ENCODE measurements at places on chromosomes 12 and 14. TPM values are rescaled to one million over a fixed set of nuclear protein-coding genes. Genes with fewer than 3 reads are reported as not detected.

DNA sequence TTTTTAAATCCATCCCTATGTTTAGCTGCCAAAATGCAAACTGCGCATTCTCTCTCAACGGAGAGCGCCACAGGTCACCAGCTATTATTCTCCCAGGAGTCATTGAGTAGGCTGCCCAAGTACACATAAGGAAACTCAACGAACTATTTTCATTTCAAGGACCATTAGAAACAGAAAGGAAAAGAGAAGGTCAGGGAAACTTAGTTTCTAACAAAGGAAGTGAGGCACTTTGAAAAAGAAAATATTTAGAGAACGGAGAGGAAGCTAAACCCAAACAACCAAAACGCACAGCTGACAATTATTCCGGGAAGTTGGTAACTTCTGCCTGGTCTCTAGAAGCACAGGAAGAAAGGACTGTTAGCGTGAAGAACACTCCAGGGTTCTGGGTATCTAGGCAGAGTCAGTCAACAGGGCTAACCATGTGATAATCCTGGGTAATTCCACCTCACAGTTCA lies 23.5 kb downstream of the GPHB5 start:
- no peak for DNase-seq

DNA sequence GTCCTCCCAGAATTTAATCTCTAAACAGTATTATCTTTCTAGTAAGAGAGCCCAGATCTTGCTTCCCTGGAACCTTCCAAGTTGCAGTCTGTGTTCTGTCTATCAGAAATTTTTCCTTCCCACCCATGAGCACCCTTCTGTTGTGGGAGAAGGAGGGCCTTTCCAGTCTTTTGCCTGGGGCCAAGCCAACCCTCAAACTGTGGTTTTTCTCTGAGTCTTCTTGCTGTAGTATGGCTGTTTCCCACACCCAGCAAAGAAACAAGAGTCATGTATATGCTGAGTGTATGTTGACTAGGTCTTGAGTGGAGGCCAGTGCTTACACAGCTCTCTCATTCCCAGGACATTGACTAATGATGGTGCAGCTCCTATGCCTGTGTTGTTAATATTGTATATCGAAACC lies 104.5 kb downstream of the TGFB3 start:
- DNase-seq, result no peak

GRCh38 chr12:85424581-85425348 lies 144.7 kb downstream of the ALX1 start:
- no peak for DNase-seq

GRCh38 chr12:130702966-130703732 lies 12.9 kb downstream of the RIMBP2 start:
- DNase-seq, result no peak

DNA sequence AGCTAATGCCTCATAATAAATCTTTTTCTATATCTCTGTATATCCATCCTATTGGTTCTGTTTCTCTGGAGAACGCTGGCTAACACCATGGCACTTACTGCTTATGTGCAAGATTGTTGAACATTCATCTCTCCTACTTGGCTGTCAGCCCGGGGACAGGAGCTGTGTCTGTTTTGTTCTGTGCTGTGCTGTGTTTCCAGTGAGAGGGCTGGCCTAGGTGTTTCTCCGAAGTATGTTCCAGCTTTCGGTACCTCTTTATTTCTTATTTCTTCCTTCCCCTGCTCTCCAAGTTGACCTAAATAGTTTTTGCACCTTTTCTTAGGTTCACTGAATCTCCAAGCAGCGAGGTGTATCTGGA lies 18.8 kb upstream of the NR4A1 start:
- DNase-seq, result no peak

DNA sequence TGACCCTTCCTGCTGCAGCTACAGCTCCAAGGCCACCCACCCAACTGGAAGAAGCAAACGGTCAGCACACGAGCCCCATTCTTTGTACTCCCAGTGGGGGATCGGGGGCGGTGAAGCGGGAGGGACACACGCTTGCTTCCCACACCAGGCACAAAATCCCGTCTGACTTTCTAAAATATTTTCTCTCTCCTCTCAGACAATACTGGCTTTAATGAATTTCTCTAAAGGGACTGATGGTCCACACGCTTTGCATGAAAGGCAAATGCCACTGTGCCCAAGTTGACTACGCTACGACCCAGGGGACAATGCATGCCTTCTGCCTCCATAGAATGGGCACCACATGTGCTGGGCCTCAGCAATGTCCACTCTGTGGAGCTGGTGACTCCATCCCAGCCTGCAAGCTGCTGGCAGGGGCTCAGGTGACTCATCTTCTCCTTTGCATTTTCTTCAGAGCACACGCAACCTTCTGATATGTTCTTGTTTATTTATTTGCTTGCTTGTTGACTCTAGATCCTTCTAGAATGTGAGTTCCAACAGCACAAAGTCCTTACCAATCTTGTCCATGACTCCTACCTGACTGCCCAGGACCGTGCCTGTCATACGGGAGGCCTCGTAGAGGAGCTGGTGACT lies 15.6 kb downstream of the SYNE3 start:
- DNase-seq, result no peak

DNA sequence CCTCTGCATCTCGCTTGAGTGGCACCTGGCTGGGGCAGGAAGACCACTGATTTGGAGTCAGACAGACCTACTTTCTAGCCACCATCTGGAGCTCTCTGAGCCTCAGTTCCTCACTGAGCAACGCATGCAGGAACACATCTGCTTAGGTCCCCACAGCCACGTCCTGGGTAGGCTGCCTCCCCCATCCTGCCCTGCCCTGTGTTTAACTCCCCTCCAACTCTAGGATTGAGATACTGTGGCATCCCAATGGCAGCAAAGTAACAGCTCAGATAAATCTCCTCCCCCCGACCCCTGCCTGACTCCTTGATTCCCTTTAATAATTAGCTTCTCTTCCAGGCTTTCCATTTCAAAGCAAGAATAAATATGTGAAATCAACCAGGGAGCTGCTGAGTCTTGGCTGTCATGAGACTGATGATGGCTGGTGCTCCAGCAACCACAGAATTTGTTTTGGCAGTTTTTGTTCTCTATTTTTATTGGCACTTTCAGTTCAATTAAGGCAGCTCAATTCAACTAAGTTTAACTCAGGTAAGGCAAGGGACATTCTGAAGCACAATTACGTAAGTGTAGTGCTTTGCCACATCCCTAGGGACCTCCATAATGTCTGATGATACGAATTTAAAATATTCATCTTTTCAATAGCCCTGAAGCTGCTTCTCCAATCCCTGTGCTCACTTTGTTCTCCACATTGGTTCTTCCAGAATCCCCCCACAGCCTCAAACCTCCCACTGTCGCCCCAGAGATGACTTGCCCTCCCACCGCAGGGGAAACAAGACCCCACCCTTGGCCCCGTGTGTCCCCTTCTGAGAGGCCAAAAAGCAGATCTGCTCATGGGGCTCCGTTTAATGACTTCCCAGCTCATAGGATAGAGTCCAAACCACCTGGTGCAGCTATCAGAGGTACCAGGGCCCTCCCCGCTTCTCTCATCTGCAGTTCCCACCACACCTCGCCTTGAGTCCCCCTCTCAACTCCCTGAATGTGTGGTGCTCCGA lies 58.2 kb downstream of the ESR2 start:
- no peak for DNase-seq

- no peak for DNase-seq
Observed at GRCh38 chr12:65867394-65867793, 43.1 kb downstream of the HMGA2 start.

- DNase-seq, result no peak
Observed at GRCh38 chr14:55240526-55241178, 30.6 kb upstream of the FBXO34 start.

DNA sequence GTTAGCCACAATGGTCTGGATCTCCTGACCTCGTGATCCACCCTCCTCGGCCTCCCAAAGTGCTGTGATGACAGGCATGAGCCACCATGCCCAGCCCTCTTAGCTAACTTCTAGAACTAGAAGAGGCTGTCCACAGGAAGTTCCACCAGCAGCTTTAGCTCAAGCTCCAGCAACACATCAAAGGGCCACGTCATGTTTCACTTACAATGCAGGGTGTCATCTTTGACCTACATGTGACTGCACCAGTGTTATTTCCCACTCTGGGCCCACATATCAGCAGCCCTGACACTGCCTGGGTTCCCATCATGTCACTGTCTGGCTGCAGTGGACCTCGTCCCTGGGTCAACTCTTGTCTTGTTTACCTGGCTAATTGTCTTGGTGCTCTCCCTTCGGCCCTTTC lies 147.2 kb downstream of the GRIN2B start:
- DNase-seq, result no peak

DNA sequence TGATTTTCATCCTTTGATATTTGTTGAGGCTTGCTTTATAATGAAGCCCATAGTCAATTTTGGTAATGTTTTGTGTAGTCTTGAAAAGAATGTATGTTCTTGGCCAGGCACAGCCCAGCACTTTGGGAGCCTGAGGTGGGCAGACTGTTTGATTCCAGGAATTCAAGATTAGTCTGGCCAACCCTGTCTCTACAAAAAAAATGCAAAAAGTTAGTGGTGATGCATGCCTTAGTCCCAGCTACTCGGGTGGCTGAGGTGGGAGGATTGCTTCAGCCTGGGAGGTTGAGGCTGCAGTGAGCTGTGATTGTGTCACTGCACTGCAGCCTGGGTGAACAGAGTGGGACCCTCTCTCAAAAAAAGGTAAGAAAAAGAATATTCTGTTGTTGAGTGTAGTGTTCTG lies 10.8 kb downstream of the ETNK1 start:
- no peak for DNase-seq

DNA sequence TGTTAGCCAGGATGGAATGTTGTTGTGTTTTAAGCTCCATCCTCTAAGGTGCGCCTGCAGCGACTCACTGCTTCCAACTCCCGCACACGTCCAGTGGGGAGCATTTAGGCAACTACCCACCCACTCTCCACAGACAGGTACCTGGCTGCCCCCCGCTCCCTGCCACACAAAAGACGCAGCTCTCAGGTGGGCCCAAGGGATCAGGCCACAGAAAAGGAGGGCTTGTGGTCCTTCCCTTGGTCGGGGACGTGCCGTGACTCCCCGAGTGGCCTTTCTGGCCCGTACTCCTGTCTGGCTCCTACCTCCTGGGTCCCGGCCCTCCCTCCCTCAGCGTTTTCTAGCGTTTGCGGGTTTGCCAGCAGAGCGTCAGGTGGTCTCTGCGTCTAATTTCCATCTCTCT lies 16.2 kb downstream of the TEDC1 start:
- no peak for DNase-seq

DNA sequence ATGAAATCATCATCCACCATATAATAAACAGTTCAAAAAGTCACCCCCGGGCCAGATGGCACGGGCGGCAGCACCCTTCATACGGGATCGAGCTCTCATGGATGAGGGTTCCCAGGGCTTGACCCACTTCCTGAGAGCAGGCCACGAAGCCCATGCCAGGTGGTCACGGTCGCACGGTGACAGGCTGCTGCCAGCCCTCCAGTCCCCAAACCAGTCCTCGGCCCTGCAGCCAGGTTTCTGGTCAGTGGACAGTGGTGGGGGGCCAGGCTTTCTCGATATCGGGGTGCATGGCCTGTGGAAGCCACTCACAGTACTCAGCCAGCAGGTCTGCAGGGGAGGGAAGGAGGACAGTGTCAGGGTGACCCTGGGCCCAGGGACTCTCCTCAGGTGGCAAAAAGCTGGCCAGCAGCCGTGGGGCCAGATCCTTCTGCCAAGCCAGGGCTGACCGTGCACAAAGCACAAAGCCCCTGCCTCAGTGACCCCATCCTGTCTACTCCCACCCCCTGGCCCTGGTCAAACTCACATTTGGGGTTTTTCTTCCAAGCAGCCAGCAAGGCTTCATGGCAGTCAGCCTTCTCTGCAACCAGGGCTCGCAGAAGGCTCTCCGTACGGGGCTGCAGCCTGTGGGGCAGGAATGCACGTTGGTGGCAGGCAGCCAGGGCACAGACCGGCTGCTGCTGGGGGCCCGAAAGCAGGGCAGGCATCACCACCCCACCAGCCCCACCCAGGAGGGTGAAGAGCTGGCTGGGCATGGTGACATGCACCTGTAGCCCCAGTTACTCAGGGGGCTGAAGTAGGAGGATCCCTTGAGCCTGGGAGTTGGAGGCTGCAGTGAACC lies 33.3 kb upstream of the UBC start:
- no peak for DNase-seq

DNA sequence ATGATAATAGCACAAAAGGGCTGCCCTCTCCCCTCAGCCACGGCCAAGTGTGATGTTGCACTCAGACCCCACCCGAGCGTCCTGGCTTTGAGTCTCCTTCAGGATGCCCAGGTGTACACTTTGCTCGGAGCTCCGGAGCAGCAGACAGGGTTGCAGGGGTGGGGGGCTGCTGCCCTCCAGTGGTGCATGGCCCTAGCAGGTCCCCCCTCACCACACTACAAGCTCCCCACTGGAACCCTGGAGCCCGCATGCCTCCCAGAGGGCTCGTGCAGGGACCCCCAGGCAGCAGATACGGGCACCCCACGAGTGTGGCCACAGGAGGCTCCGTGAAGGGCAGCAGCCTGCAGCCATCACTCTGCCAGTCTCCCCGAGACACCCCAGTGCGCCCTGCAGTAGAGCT lies 69.9 kb upstream of the C14orf180 start:
- no peak for DNase-seq

DNA sequence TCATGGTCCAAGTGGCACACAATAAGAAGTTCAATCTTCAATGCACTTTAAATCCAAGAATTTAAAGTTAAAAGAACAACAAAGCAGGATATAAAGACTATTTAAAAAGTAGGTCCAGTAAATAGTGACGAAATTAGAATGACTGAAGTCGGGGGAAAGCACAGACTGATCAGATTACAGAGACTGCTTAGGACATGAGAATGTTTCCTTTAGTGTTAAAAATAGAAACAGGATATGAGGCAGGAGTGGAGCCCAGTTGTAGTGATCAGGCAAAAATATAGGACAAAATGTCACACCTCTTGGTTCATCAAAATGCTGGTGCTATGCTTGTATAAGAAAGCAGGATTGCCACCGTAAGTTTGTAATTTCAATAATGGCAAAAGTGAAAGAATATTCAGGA lies 52.2 kb upstream of the CD163 start:
- no peak for DNase-seq

- no peak for DNase-seq
Observed at GRCh38 chr14:77046721-77047120, 18.2 kb upstream of the IRF2BPL start.

DNA sequence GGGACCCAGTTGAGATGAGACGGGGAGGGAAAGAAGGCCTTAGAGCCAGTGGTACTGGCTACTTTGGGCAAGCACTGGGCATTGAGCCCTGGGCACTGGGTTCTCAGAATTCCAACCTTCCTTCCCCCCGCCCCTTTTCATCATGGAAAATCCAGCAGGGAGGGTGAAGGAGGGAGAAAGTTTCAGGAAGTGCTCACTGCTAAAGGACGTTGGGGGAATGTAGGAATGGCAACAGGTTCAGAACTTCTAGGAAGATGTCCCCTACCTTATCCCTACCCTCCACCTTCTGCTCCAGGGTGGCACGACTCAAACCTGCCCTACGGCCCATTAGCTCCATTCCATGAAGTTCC lies 4.2 kb upstream of the TNS2 start:
- no peak for DNase-seq

Gene PLEKHD1
- total RNA-seq, result 0.15 TPM

Gene YEATS4
- total RNA-seq, result 10.4 TPM

Gene SLCO1C1
- total RNA-seq, result 1.4 TPM

Gene RAD9B
- 1.4 TPM for total RNA-seq

Gene MDGA2
- not detected for total RNA-seq

Gene UBE3B
- 57.8 TPM for total RNA-seq

Gene SOX5
- 2.3 TPM for total RNA-seq

Gene PIWIL1
- total RNA-seq, result not detected

Gene GAS2L3
- total RNA-seq, result 2.3 TPM

Measured in heart right ventricle (tissue), 16 donors.